Left colon (tissue), 2 donors: ENCODE measurements at places on chromosomes 2 and 18. TPM values are rescaled to one million over a fixed set of nuclear protein-coding genes. Genes with fewer than 3 reads are reported as not detected.
A peak's percentile ranks its signal among the peaks of the same experiment; 100 is the strongest.

DNA sequence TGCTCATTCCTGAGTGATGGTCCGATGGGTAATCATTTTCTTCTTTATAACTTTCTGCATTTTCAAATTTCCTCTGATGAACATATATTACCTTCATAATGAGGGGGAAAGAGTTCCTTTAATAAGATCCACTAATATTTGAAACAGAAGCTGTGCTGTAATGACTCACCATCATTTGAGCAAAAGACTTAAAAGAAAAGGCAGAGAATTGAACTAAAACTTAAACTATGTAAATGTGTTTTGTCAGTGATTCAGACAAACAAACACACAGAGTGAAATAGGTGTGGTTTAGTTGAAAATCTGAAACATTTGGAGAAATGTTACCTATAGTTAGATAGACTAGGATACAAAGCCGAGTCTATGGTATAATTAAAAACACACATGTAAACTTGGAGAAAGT lies 209.6 kb downstream of the STK39 start:
- DNase-seq, result no peak

GRCh38 chr18:43772907-43773306 lies 495.6 kb upstream of the SYT4 start:
- no peak for DNase-seq

- no peak for DNase-seq
Measured at GRCh38 chr2:30708491-30709290, 98.6 kb downstream of the CAPN13 start.

GRCh38 chr2:11288431-11288830 lies 56.0 kb downstream of the ROCK2 start:
- no peak for DNase-seq

Gene SIX3
- total RNA-seq, result not detected

- no peak for DNase-seq
Measured at GRCh38 chr2:190318514-190318913, 1.1 kb downstream of the HIBCH start.

DNA sequence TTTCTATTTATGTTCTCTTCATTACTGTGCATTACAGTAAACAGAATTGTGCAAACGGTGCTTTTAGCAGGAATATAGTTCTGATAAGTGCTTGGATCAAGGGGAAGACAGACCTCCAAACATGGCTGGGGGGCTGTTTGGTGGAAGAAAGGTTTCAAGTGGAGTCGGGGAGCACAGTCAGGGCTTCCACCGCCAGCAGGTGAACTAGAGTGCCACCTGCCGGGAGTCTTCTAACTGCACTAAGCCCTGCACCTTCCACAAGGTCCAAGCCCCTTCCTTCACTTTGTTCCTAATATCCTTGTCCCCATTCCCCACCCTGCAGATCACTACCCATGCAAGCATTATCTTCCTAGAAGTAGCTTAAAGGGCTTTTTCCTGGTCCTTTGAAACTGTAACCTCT lies 11.1 kb downstream of the ONECUT2 start:
- no peak for DNase-seq

DNA sequence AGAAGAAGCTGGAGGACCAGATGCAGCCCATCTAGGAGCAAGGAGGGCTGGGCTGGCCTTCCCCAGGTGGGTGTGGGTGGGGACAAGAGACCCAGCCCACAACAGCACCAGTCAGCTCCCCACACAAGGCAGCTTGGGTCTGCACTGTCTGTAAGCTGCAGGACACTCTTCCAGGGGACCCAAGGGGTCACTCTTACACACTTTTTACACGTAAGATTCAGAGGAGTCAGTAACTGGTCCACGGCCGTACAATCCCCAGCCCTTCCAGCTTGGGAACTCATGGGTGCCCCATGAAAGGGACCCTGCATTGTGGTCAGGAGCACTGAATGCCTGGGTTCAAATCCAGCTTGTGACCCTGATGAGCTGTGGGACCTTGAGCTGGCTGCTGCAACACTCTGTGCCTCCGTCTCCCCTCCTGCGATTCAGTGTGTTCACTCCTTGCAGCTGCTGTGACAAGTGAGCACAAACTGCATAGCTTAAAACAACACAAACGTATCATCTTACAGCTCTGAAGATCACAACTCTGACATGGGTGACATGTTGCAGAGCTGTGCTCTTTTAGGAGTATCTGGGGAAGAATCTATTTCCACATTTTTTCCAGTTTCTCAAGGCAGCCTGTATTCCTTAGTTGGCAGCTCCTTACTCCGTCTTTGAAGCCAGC lies 11.1 kb upstream of the SLC66A3 start:
- no peak for DNase-seq

Gene EGR4
- total RNA-seq, result not detected

- no peak for DNase-seq
Measured at GRCh38 chr2:81247648-81248047, 943.1 kb upstream of the LRRTM1 start.

Gene CRYBA2
- 4.1 TPM for total RNA-seq

DNA sequence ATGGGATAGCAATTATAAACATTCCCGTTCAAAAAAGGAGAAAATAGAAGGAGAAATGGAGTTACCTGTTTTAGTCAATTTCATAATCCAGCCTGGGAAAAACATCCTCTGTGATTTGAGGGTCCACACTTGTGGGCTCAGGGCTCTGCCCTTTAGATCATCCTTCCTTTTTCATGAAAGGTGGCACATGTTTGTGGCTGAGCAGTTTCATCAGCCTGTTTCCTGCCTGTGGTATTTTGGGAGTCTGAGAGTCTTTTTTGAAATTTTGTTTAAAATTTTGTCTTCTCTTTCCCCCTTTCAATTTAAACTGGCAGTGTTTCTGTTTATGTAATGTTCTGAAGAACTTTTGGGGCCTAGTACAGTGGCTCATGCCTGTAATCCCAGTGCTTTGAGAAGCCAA lies 84.0 kb downstream of the KIAA1328 start:
- DNase-seq, result no peak

DNA sequence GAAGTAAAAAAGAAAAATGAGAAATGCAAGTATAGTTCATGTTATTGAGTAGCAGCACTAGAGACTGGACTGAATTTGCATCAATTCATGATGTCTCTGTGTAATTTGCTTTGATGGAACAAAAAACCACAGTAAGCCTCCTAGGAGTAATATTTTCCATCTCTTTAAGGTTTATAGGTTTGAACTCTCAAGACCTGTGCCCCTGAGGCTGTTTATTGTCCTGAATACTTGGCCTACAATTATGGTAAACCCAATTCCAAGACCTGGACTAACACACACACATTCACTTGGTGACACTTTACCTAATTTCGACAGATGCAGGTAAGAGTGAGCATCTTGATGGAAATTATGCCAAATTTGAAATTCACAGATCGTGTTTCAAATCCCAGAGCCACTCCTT lies 71.8 kb upstream of the ZNF521 start:
- no peak for DNase-seq

GRCh38 chr2:218397820-218398436 lies 1.7 kb upstream of the CTDSP1 start:
- peak; percentile 81 for DNase-seq

Gene CMPK2
- 4.6 TPM for total RNA-seq

DNA sequence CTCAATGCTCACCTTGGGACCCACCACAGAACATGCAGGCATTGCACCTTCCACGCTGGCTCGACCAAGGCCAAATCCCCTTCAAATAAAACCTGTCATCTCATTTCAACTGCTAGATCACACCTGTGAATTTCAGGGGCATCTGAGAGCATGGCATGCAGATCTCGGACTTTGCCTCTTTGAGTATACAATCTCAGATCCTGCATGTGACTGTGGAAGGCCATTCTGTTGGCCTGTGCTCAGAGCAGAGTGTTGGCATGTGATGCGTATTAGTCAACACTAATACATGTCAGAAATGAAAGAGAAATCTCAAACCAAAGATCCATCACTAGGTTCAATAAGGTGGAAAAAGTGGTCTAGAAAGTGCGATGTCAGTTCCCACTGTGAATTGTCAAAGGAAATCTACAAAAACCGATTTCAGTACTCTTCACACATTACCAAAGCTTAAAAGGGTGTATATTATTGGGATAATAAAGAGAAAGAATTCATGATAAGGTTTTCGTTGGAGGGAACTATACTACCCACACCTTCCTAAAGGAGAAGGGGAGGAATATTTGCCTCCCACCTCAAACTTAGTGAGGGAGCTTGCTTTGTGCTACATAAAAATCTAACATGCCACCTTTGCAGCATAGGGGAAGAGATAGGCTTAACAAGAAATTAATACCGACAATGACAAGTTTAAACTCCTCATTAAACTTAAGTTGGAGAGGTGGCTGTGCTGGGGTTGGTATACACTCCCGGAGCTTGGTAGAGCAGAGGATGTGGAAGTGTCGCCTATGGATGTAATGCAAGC lies 7.8 kb downstream of the XDH start:
- DNase-seq, result no peak

GRCh38 chr2:238689871-238690389 lies 158.0 kb upstream of the TWIST2 start:
- DNase-seq, result no peak

GRCh38 chr2:211181626-211182025 lies 625.2 kb downstream of the CPS1 start:
- DNase-seq, result no peak

GRCh38 chr2:136248242-136248641 lies 130.3 kb upstream of the CXCR4 start:
- no peak for DNase-seq

DNA sequence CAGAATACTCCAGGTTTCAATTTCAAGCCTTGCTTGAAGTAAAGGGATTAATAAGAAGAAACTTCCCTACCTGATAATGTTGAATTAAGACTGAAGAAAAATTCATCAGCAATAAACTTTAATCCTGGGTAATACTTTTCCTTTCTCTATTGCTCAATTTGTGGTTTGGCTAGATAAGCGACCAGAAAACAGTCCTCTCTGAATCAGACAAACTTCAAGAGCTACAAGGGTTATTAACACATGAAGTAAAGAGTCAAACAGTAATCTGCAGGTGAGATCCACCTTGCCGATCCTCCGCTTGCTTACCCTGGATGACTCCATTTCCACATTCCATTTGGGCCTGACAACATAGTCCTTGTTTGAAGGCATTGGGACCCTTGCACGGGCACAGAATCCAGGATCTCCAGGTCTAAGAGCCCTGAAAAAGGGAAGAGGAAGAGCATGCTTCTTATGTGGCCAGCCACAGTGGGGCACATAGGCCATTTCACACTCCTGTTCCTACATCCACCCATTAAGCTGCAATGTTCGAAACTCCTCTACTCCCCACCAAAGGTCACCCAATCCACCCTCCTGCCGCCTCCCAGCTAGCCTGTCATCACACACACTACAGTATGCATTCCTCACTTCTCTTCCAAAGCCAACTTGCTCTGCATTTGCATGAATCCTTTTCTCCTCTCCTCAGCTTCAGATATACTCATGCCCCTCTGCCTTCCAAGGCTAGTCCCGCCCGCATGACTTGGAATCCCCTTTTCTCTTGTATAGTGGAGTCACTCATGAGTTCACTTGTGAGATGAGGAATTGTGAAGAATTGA lies 39.8 kb downstream of the IWS1 start:
- no peak for DNase-seq

DNA sequence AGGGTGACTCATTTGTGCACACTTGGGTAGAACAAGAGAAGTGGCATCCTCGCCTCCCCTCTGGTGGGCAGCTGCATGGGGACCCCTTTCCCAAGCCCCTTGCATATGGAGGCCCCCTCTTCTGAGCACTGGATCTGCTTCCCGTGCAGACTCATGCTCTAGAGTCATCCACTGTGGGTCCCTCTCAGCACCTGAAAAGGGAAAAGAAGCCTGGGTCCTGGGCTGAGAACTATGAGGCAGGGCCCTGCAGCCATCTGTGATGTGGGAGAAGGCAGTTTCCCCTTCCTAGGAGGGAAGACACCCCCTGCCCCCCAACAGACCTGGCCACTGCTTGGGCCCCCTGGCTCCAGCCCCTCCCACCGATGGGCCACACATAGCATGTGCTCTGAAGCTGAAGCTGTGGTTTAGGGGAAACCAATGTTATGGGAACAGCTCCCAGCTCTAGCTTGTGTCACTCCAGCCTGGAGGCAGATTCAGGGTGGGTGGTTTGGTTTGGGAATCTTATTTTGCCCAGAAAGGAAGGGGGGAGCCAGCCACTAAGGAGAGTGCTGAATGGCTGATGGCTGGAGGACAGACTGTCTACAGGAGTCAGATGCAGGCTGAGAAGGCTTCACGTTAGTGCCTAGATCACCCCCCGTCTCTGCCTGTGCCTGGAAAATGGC lies 172.8 kb downstream of the GLI2 start:
- DNase-seq, result no peak

DNA sequence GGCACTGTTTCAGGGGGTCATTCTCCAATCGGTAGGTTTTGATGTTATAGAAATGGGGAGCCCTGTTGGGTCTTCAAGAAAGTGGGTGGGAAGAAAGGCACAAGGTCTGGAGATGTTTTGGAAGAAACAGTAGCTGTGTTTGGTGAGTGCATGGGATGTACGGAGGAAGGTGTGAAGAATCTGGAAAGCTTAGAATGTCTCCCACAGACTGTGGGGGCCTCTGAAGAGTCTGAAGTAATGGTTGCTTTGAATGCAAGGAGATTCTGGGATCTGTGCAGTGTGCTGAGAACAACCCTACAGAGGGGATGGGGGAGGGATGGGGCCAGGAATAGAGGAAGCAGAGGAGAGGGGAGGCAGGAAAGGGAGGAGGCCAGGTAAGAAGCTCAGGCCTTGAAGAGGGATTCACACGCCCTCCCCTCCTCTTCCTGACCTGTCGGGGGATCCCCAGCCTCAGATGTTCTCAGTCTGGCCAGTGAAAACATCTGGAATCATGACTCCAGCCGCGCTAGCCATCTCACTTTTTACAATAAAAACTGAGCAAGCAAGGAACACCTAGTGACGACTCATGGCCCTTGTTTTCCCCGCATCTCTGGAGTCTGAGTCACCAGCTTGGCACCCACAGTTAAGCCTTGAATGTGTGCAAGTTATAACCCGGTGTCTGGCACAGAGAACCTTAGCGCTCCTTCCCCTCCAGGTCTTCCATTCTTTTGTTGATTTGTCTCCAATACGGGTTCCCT lies 74.2 kb downstream of the SH3BP4 start:
- no peak for DNase-seq

Gene FSIP2
- 10.6 TPM for total RNA-seq

DNA sequence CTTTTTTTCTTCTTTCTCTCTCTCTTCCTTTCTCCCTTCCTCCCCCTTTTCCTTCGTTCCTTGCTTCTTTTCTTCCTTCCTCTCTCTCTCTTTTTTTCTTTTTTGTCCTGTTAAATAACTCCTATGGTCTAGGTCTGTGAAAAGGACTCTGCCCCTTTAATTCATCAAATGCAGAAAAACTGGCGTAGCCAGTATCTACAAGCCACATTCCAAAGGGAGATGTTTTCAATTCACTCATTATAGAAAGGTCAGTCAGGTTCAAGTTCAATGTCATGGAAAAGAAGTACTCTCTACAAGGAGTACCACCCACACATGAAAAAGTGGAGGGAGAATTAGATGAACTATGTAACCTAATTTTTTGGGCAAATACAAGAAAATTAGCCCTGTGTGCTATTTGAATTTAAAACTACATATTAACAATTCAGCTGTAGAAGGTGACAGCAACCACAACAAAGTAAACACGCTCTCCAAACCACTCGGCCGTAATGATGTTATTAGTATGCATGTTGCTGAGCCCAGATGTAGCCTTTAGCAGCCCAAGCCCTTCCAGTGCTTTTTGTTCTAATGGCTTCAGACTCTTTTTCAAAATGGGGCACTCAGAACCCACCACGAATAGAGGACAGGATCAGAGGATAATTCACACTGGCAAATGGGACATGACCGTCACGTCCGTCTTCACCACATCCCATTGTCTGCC lies 735.4 kb upstream of the FANCL start:
- DNase-seq, result no peak

Gene RMDN2
- 32.2 TPM for total RNA-seq

- DNase-seq, result no peak
Measured at GRCh38 chr2:241870611-241871537, 1.3 kb downstream of the RTP5 start.
